ENCODE measurements at places on chromosomes 2 and 18.

GRCh38 chr2:183232161-183232865 lies 108.1 kb downstream of the NUP35 start:
- DNase-seq, result no peak

- no peak for DNase-seq
Measured at GRCh38 chr2:73892631-73893329, at the start of gene ACTG2. TSS of gene ACTG2 (plus strand) at chr2:73893008. CDS start at chr2:73901312, 8,304 bp downstream.

DNA sequence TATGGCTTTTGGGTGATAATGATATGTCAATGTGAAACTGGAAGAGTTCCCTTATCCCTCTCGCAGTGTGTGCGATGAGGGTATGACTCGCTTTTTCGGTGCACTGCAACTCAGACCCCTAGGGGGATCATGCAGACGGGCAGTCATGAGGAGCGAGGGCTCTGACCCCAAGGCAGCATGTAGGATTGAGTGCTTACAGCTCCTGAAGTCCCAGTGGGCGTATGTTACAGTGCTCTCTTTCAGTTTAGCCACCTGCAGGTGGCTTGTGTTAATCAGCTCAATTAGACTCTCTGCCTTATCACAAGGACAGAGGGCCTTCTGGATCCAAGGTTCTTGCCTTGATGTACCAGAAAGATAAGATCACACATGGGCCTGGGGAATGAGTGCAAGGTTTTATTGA lies 1269.9 kb upstream of the GYPC start:
- no peak for DNase-seq

GRCh38 chr18:41939326-41939725 lies 15.7 kb upstream of the PIK3C3 start:
- DNase-seq, result no peak

DNA sequence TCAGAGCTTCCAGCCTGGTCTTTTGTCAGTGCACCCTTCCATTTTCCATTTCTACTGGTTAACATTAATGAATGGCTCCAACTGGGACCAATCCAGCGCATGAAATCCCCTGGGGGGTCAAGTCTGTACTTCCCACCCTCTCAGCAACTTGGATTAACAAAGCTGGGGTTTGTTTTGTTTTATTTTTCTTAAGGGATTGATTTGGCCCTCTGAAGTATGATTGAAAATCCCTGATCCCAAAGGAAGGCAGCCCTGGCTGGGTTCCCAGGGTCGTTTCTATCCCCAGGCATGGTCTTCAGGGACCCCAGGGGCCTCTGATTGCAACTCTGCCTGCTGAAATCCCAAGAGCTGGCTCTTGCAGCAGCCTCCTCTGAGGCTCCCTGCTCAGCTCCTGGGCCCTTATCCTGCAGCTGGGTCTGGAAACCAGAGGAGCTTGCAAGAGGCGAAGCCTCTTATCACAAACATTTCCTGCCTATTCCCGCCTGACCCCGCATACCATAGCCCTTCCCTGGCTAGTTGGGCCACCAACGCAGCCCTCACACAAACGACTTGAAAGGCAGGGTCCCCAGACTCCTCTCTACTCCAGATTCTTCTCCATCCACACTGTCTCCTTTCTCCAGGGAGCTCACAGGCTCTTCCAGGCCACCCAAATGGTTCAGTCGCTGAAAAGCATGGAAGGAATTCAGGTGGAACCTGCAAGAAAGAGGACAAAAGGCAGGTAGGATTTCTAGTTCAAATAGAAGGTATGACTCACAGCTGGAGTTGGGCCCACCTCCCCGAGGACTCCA lies 109.7 kb upstream of the PKDCC start:
- no peak for DNase-seq

DNA sequence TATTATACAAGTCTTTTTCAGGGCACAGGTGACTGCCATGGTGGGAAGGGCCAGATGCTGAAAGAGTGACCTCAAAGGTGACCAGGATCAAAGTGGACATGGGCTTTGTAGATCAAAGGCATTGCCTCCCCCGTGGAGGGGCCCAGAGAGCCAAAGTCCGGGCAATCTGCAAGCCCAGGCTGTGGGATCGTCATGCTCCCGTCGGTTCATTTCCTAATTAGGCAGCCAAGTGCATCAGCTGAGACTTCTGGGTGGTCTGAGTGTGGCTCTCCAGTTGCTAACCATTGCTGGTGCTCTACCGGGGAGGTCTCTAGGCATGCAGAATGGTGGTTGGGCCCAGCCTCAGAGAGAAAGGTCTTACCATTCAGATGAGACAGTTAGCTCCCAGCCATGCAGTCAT lies 61.6 kb downstream of the TRIB2 start:
- DNase-seq, result peak; percentile 34
